ENCODE measurements at places on chromosomes 1 and 21. TPM values are rescaled to one million over a fixed set of nuclear protein-coding genes. Genes with fewer than 3 reads are reported as not detected.
A peak's percentile ranks its signal among the peaks of the same experiment; 100 is the strongest.

DNA sequence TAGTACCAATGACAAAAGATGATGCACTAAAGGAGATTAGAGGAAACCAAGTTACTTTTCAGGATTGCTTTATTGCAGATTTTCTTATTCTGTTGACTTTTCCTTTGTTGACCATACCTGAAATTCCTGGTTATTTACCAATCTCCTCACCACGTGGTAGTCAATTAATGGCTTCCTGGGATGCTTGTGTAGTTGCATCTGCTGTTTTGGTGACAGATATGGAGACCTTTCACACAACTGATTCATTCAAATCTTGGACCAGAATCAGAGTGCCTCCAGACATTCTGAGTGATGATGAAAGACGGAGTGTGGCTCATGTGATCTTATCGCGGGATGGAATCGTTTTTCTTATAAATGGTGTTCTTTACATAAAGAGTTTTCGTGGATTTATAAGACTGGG lies 91.3 kb downstream of the CATSPERE start:
- H3K4me1 ChIP-seq = no peaks in the 10 kb centered on the region
- H3K4me3 ChIP-seq = no peak overlapping the region
- DNase-seq = no peak
- no peaks in the 10 kb centered on the region for H3K36me3 ChIP-seq
- H3K27me3 ChIP-seq = no peaks in the 10 kb centered on the region

DNA sequence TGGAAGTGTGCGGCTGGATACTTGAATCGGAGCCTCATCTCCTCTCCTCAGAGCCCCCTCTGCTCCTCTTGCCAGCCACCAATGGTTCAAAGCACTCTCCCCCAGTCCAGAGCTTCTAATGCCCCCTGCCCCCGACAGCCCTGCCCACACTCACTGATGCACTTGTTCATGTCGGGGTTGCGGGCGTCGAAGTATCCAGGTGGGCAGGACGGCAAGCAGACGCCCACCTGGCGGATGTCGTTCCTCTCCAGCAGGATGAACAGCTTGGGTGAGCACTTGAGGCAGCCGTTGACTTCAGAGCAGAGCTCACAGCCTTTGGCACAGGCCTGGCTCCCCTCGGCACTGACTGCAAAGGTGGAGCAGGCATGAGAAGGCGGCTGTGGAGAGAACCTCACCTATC lies 18.4 kb downstream of the RSPO1 start:
- H3K27ac ChIP-seq = no peak overlapping the region
- no peak overlapping the region for H3K4me3 ChIP-seq
- no peaks in the 10 kb centered on the region for H3K36me3 ChIP-seq
- H3K4me1 ChIP-seq = no peaks in the 10 kb centered on the region
- H3K27me3 ChIP-seq = peaks cover 2% of the 10 kb centered on the region

- no peak for DNase-seq
- no peaks in the 10 kb centered on the region for H3K27me3 ChIP-seq
- no peaks in the 10 kb centered on the region for H3K36me3 ChIP-seq
Measured at GRCh38 chr21:21007606-21008005, 9.4 kb downstream of the NCAM2 start.

GRCh38 chr1:207863893-207864535 lies 46.9 kb downstream of the CD34 start:
- H3K36me3 ChIP-seq = peaks cover 23% of the 10 kb centered on the region
- H3K27ac ChIP-seq = no peak overlapping the region
- no peaks in the 10 kb centered on the region for H3K27me3 ChIP-seq
- no peak overlapping the region for H3K4me3 ChIP-seq

DNA sequence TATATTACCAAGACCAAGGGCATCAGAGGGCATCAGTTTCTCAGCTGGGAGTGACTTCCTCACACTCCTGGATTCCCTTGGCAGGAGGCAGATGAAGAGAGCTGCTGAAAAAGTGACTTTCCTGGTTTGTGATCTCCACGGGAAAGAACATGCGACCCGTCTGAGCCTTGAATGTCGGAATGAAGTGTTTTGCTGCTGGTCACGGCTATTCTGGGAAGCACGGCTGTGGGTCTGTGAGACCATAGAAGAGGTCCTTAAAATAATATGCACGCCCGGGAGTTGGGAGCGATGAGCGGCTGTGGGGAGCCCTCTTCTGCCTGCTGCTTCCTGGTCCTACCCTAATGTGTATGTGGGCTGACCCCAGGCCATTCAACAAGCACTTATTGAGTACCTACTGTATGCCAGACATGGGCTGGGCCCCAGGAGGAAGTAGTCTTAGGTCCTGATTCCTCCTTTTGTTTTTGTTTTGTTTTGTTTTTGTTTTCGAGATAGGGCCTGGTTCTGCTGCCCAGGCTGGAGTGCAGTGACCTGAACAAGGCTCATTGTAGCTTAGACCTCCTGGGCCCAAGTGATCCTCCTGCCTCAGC lies 13.2 kb upstream of the UMODL1 start:
- H3K4me3 ChIP-seq = no peak overlapping the region
- no peaks in the 10 kb centered on the region for H3K36me3 ChIP-seq
- H3K27me3 ChIP-seq = no peaks in the 10 kb centered on the region
- H3K27ac ChIP-seq = peak overlapping the region; percentile 46
- peaks cover 23% of the 10 kb centered on the region for H3K4me1 ChIP-seq

DNA sequence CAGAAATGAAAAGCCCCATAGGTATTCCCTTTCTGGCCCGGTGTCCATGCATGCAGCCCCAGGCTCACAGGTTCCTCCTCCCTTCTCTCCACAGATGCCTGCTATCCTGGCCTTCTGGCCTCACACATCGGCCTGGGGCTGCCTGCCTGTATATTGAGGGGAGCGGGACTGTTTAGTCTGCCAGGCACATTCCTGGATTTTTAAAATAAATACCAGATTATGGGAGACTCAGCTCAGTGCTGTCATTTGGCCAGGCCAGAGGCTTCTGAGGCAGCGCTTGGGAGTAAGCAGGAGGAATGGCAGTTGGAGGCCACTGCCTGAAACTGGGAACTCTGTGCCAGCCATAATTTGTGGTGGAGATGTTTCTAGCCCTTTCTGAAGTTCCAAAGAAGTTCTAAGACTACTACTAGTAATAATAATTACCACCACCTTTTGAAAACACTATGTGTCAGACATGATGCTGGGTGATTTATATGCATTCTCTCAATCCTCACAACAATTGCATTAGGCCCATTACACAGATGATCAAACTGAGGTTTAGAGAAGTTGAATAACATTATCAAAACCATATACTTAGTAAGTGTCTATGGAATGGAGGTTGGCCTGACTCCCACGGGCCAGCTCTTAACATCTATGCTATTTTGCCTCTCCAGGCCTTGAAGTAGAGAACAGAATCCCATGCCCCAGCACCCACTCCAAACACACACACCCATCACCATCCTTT lies 107.6 kb downstream of the PLXNA2 start:
- H3K36me3 ChIP-seq = peaks cover 16% of the 10 kb centered on the region
- H3K4me1 ChIP-seq = peaks cover 4% of the 10 kb centered on the region
- no peak for DNase-seq
- H3K27me3 ChIP-seq = no peaks in the 10 kb centered on the region
- no peak overlapping the region for H3K27ac ChIP-seq

DNA sequence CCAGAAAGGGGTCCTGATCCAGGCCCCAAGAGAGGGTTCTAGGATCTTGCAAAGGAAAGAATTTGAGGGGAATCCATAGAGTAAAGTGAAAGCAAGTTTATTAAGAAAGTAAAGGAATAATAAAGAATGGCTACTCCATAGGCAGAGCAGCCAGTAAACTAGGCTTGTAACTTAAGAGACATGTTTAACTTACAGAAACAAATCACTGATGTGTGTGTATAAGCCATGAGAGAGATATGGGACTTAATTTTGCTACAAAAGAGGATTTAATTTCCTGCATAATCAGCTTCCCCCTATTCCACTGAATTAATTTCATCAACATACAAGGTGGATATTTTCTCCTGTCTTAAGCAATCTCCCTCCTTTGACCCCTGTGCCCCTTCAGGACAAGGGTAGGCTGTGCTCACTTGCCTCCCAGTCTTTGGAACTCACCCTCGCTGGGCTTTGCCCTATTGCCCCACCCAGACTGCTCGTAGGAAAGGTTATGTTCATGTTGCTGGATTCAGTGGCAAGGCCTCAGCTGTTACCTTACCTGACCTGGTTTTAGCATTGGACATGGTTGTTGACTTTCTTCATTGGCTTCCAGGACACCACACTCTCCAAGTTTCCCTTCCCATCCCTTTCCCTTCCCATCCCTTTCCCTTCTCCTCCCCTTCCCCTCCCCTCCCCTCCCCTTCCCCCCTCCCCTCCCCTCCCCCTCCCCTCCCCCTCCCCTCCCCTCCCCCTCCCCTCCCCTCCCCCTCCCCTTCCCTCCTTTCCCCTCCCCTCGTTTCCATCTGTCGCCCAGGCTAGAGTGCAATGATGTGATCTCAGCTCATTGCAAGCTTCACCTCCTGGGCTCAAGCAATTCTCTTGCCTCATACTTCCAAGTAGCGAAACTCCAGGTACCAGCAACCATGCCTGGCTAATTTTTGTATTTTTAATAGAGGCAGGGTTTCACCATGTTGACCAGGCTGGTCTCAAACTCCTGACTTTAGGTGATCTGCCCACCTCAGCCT lies 44.6 kb downstream of the TBCE start:
- no peaks in the 10 kb centered on the region for H3K36me3 ChIP-seq
- no peaks in the 10 kb centered on the region for H3K27me3 ChIP-seq
- H3K4me1 ChIP-seq = no peaks in the 10 kb centered on the region
- DNase-seq = no peak
- no peak overlapping the region for H3K4me3 ChIP-seq
- H3K27ac ChIP-seq = no peak overlapping the region

GRCh38 chr1:192489748-192490147 lies 85.8 kb upstream of the RGS1 start:
- H3K27me3 ChIP-seq = no peaks in the 10 kb centered on the region
- no peaks in the 10 kb centered on the region for H3K36me3 ChIP-seq
- DNase-seq = peak; percentile 95

GRCh38 chr1:244965185-244966030 lies 101.1 kb upstream of the HNRNPU start:
- peak; percentile 19 for DNase-seq
- peak overlapping the region; percentile 95 for H3K27ac ChIP-seq
- H3K4me1 ChIP-seq = peaks cover 34% of the 10 kb centered on the region
- no peak overlapping the region for H3K4me3 ChIP-seq

- no peak overlapping the region for H3K4me3 ChIP-seq
- peaks cover 16% of the 10 kb centered on the region for H3K36me3 ChIP-seq
- H3K27me3 ChIP-seq = no peaks in the 10 kb centered on the region
- no peak overlapping the region for H3K27ac ChIP-seq
- DNase-seq = no peak
Measured at GRCh38 chr1:151157067-151157531, 650 bp downstream of the TNFAIP8L2 start.

GRCh38 chr1:227887697-227888403 lies 59.9 kb downstream of the WNT9A start:
- H3K4me3 ChIP-seq = no peak overlapping the region
- H3K36me3 ChIP-seq = no peaks in the 10 kb centered on the region

GRCh38 chr21:42013376-42013775 lies 3.2 kb upstream of the ZBTB21 start:
- no peak for DNase-seq
- no peak overlapping the region for H3K4me3 ChIP-seq
- peaks cover 14% of the 10 kb centered on the region for H3K27me3 ChIP-seq
- no peak overlapping the region for H3K27ac ChIP-seq
- no peaks in the 10 kb centered on the region for H3K36me3 ChIP-seq

GRCh38 chr1:11100149-11100493 lies 452 bp upstream of the EXOSC10 start:
- peak overlapping the region; percentile 84 for H3K27ac ChIP-seq
- H3K4me3 ChIP-seq = no peak overlapping the region
- no peak for DNase-seq
- no peaks in the 10 kb centered on the region for H3K27me3 ChIP-seq

- no peak for DNase-seq
- H3K36me3 ChIP-seq = no peaks in the 10 kb centered on the region
- H3K27me3 ChIP-seq = no peaks in the 10 kb centered on the region
- H3K27ac ChIP-seq = no peak overlapping the region
Measured at GRCh38 chr1:248793592-248793991, 32.1 kb downstream of the SH3BP5L start.

- DNase-seq = no peak
- no peak overlapping the region for H3K27ac ChIP-seq
- H3K36me3 ChIP-seq = no peaks in the 10 kb centered on the region
- no peak overlapping the region for H3K4me3 ChIP-seq
- H3K4me1 ChIP-seq = no peaks in the 10 kb centered on the region
Measured at GRCh38 chr1:184838504-184838951, 83.9 kb upstream of the EDEM3 start.

GRCh38 chr1:116232989-116233514 lies 121.9 kb downstream of the MAB21L3 start:
- H3K27ac ChIP-seq = no peak overlapping the region
- no peaks in the 10 kb centered on the region for H3K4me1 ChIP-seq
- DNase-seq = no peak
- no peak overlapping the region for H3K4me3 ChIP-seq

GRCh38 chr1:21670059-21670881 lies 1.1 kb upstream of the RAP1GAP start:
- peaks cover 12% of the 10 kb centered on the region for H3K4me1 ChIP-seq
- no peak for DNase-seq
- H3K4me3 ChIP-seq = no peak overlapping the region
- no peak overlapping the region for H3K27ac ChIP-seq

The FAM3B gene
- not detected for total RNA-seq

The FAM72D gene
- total RNA-seq = 3.3 TPM

Measured in endothelial cell of umbilical vein (primary cell).